Large intestine (tissue), 12 donors: ENCODE measurements at places on chromosomes 7 and 10.

- DNase-seq = no peak
- no peaks in the 10 kb centered on the region for H3K27me3 ChIP-seq
- H3K4me3 ChIP-seq = no peak overlapping the region
- H3K27ac ChIP-seq = no peak overlapping the region
- no peaks in the 10 kb centered on the region for H3K36me3 ChIP-seq
- no peaks in the 10 kb centered on the region for H3K4me1 ChIP-seq
Measured at GRCh38 chr7:78172933-78173591, 374.5 kb downstream of the PHTF2 start.

DNA sequence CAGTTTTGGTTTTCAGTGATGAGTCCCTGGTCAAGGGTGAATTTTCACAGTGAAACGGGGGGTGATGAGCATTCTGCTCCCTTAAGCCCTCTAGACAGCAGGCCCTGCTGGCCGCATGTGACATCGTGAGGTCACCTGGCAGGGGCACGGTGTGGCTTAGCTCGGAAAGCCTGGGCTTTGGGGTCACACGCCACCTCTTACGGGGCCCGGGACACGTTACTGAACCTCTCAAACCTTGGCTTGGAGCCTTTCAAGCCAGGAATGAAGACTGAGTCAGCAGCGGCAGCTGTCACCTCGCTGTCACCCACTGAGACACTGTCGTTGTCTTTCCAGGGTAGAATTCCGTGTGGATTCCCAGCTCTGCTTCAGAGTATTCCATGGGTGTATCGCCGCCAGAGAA, 4.1 kb downstream of the GET4 start:
- no peaks in the 10 kb centered on the region for H3K27me3 ChIP-seq
- DNase-seq = no peak
- H3K27ac ChIP-seq = no peak overlapping the region
- peaks cover 24% of the 10 kb centered on the region for H3K36me3 ChIP-seq

- no peak for DNase-seq
- H3K27me3 ChIP-seq = no peaks in the 10 kb centered on the region
- peaks cover 9% of the 10 kb centered on the region for H3K4me1 ChIP-seq
- H3K36me3 ChIP-seq = no peaks in the 10 kb centered on the region
- H3K4me3 ChIP-seq = no peak overlapping the region
- no peak overlapping the region for H3K27ac ChIP-seq
Measured at GRCh38 chr7:111855842-111856227, 293.5 kb upstream of the IMMP2L start.

DNA sequence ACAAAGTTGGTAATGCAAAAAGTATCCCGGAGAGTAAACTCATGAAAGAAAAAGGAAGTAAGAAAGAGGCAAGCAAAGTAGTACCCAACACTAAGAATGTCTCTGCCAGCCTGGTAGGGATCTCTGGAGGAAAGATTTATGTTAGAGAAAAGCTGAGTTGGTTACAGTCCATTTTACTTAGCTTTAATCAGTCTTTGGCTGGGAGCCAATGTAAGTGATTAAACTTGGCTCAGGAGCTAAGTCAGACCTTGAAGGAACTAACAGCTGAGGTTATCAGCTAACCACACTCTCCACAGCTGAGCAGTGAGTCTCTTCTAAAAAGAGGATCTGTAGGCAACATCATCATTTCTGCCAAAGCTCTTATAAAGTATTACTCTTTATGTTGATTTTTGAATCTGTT, 148.0 kb downstream of the ANKRD7 start:
- H3K27ac ChIP-seq = no peak overlapping the region
- H3K36me3 ChIP-seq = no peaks in the 10 kb centered on the region
- H3K4me3 ChIP-seq = no peak overlapping the region
- no peaks in the 10 kb centered on the region for H3K4me1 ChIP-seq
